ENCODE measurements at places on chromosomes 4 and X.

DNA sequence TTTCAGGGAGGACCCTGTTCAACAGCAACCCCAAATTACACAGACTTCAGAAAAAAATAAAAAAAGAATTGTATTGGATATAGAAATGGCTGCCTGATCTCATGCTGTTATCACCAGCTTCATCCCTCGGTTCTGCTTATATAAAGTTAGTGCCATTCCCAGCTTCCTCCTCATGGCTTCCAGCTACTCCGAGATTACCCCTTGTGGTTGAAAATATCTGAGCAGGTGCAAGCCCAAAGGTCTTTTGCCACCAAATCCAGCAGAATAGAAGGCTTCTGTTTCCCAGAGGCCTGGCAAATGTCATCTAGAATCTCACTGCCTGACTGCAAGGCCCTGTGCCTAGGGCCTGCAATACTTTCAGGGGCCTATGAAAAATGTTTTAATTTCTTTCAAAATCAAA, 13.8 kb upstream of the HPGDS start:
- DNase-seq: no peak

- DNase-seq: no peak
These were observed 38.6 kb downstream of the TRPC5 start for GRCh38 chrX:112043997-112044396.

- no peak for DNase-seq
These were observed 150.5 kb downstream of the RNF150 start for GRCh38 chr4:140982613-140983340.

- no peak for DNase-seq
These were observed 21.8 kb upstream of the CSF2RA start for GRCh38 chrX:1246816-1247215.

DNA sequence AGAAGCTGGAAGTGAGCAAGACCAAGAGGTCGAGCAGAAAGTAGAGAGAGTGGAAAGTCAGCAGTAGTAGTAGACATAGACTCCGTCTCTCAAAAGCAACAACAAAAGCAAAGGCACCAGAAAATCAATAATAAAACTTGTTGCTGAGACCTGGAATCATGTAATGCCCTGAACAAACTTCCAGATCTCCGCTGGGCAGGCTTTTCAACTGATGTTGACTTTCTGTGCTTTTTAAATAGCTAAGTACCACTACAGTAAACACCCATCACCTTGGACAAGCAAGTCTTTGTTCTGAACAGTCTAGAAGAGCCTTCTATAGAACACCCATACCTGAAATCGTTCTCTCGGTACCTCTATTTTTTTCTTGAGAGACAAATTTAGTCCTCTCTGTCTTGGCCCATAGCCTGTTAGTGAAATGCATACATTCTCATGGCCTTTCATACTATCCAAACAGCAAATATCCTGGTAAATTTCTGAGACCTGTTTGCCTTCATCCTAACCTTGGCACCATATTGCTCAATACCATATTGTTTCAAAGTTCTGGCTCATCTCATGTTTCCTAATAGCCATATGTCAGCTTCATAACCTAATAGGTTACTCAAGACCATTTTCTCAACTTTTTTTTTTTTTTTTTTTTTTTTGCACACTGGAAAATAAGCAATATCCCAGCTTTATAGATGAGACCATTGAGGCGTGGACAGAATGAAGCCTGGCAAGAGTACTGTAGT, 200.6 kb upstream of the RBPJ start:
- no peak for DNase-seq

DNA sequence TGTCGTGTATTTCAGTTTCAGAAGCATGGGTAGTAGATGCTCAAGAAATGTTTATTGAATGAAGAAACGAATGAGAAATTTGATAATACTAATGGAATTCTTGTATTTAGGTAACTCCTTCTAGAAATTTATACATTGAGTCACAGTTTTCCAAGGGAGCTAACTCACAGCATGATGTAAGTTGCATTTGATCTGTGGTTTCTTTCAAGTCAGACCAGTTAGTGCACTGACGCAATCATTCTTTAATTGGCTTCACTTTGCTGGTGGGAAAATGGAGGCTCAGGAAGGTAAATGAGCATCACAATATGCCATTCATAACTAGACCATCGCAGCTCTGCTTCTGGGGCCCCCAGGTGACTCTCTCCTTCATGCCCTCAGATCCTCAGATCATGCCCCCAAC, 17.3 kb upstream of the CWH43 start:
- DNase-seq: no peak

- DNase-seq: no peak
These were observed 6.8 kb downstream of the STAP1 start for GRCh38 chr4:67565284-67565683.

DNA sequence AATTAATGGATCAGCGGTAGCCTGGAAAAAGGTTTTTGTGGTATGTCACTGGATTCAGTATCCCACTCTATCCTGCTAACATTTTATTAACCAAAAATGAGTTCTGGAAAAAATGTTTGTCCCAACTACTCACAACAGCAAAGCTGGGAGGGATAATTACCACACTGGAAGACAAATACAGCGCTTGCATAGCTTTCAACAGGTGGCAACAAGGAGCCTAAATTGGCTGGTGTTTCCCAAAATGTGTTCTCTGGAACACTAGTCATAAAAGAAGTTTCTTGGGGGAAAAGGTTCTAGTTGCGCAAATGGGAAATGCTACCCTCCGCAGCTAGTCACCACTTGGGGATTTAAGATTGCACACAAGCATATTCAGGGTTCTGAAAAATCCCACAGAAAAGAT, 54.6 kb downstream of the BEND2 start:
- DNase-seq: no peak

GRCh38 chrX:13433298-13433605, 113.4 kb upstream of the ATXN3L start:
- DNase-seq: no peak

DNA sequence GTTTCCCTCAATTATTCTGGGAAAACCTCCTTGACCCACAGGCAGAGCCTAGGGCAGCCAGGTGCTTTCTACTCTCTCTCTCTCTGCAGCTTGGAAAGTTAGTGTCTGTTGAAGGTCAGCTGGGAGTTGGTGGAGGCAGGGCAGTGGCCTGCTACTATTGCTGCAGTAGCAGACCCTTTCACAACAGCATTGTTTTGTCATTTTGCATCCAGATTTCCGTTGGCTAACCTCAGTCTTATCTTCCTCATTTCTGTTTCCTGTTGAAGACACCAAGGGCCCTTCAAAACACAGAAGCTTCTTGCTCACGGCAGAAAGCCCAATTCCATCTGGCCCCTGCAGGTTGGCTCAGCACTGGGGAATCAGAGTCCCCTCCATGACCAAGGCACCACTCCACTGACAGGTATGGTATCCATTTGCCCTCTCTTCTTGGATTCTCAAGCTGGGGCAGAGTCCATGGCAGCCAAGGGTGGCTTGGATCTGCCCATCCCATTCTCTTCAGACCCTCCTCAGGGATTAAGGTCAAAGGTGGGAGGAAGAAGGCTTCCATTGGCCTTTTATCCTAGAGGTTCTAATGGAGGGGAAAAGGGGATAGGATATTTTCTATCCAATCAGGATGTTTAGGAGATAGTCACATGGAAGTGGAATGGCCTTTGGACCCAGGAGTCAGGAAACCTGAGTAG, 24.6 kb downstream of the VSIG4 start:
- no peak for DNase-seq

- no peak for DNase-seq
These were observed 6.7 kb downstream of the MSANTD1 start for GRCh38 chr4:3255611-3256186.

- DNase-seq: peak; percentile 64
These were observed at the start of gene SCRG1 for GRCh38 chr4:173398779-173399415. Gene SCRG1 (minus strand): TSS chr4:173399116. CDS start chr4:173391414, 7,702 bp downstream.

GRCh38 chrX:134688839-134689238, 30.6 kb upstream of the PLAC1 start:
- no peak for DNase-seq

GRCh38 chr4:186149872-186150271, 41.5 kb upstream of the CYP4V2 start:
- no peak for DNase-seq

DNA sequence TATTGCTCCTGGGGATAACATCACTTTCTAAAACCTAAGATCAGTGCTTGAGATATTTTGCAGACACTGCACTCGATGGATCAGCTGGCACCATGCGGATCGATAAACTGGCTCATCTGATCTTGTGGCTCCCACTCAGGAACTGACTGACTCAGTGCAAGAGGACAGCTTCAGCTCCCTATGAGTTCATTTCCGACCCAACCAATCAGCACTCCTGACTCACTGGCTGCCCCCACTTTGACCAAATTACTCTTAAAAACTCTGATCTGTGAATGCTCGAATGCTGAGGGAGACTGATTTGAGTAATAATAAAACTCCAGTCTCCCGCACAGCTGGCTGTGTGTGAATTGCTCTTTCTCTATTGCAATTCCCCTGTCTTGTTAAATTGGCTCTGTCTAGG, 110.1 kb downstream of the ANAPC4 start:
- no peak for DNase-seq

DNA sequence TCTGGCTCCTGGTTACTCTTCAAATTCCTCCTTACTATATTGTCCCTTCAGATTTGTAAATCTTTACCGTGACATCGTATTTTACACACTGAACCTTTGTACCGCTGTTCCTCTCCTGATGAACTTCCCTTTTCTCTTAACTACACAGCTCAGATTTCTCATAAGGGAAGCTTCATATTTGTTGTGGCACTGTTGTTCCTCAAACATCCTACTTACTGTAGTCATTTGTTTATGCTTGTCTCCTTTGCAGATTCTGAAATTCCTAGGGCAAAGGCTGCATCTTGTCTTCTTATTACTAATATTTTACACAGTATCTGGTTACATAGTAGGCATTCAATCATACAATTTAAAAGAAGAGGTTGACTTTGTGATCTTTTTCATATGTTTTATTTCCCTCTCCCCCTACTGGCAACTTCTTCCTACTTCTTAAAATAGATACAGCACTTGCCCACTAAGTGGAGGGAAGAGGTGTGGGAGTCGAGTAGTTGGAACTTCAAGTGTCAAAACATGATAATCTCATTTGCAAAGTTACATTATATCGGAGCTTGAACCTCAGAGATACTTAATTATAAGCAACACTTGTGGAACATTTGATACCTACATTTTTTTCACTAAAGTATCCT, 50.0 kb downstream of the TET2 start:
- DNase-seq: no peak

DNA sequence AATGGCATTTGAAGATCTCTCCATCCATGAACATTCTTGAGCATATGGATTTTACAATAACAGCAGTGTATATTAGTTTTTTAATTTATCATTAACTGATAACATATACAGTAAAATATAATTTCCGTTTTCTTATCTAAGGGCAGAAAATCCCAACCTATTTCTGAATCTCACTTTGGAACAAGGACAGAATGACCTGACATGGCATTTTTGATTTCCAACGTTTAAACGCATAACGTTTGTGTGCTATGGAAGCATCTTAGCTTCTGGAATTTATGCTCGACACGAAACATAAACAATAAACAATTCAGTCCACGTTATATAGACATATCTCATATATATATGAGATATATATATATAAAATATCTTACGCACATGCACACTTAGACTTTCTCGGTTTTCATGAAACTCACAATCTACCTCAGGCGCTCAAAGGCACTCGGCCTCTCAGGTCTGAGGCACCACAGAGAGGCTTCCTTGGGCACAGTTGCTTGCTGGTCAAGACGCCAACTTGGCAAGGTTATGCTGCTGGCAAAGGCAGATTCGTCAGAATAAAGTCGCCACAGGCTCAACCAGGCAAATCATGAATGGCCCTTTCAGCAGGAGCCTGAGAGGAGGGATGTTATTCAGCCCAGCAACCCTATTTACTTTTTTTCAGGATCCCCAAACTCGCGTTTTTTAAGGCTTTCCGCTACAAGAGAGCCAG, 1.0 kb upstream of the UGT8 start:
- no peak for DNase-seq

GRCh38 chrX:152988536-152989291, 5.2 kb downstream of the PNMA5 start:
- no peak for DNase-seq

- DNase-seq: peak; percentile 36
These were observed 522 bp downstream of the FNIP2 start for GRCh38 chr4:158769175-158769921.

Data from caudate nucleus (tissue), 63 donors.